AG09319 (cell line): ENCODE measurements at places on chromosomes 3 and 15.

DNA sequence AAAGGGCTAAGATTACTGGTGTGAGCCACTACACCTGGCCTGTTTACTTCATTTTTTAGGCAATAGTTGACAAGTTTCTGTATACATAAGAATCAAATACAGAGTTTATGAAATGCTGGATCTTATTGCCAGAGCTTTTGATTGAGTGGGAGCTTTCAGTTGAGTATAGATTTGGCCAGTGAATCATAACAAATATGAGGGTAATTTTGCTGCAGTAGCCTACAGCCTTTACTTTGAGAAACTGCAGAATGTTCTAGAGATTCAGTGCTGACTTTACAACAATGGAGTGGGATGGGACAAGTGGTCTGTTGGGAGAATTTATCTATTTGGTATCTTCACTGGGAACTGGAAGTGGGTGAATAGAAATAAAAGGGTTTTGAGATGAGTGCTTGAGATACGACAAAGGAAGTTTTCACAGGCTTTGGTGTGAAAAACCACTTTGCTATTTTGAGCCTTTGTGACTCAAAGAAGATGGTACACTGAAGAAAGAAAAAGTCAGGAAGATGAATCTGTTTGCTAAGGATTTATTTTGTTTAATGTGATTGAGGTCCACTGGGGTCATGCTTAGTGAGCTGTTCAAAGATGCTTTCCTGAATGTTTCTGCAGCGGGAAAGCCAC is 227.8 kb downstream of the UBE2E2 start:
- no peak for DNase-seq

DNA sequence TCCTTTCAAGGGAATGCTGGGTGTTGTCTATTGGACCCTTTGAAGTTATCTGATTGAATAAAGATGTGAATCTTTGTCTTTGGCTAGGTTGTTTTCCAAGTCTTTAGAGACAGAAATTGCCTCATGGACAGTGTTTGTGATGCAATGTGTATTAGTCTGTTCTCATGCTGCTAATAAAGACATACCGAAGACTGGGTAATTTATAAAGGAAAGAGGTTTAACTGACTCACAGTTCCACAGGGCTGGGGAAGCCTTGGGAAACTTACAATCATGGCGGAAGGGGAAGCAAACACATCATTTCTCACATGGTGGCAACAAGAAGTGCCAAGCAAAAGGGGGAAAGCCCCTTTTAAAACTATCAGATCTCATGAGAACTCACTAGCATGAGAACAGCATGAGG is 88.8 kb upstream of the PLXND1 start:
- peak; percentile 25 for DNase-seq

DNA sequence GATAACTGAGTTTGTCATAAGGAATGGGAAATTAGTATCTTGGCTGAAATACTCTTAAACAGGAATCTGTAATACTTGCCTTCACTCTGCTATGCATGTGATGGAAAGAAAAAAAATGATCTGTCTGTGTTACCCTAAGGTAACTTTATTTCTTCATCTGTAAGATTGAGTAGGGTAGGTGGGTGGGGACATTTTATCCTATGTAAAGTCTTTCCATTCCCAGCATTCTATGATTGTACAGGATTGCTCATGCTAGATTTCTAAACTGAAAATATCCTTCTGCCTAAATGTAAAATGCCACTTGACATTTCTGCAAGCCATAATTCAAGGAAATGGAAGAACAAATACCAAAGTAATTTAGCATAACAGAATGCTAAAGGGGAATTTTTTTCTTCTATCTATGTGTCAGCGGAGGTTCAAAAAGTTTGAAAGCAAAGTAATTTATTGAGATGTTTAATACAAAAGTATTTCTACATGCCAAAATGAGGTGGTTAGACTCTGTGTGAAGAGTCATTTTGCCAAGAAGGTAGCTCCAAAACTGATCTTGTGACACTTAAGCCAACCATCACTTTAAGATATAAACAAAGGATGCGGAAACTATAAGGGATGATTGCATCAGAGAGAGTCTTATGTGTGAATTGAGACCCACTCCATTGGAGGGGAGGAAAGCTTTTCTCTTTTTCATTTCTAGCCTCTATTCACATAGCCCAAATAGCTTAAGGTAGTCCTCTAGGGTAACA is 46.6 kb upstream of the SERPINI2 start:
- DNase-seq, result no peak

DNA sequence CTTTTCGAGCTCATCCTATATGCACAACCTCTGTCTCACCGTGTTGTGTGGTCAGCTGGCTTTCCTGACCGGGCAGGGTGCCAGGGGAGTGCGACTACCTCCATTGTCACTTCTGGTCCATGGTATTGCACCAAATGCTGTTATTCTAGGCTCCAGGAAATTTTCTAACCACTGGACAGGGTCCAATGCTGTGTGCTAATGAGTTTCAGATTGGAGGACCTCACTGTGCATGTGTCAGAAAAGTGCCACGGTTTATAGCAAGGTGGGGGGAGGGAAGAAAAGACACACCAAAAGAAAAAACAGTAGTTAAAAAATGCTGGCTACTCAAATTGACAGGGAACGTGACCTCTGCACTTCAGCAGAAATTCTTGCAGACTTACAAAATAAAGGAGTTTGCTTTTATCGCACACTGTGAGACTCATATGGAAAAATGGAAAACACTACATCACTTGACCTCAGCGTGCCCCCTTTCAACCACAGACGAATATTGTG is 480.1 kb downstream of the FOXP1 start:
- no peak for DNase-seq

- no peak for DNase-seq
Observed at GRCh38 chr3:73491287-73491662, 133.5 kb downstream of the PDZRN3 start.

DNA sequence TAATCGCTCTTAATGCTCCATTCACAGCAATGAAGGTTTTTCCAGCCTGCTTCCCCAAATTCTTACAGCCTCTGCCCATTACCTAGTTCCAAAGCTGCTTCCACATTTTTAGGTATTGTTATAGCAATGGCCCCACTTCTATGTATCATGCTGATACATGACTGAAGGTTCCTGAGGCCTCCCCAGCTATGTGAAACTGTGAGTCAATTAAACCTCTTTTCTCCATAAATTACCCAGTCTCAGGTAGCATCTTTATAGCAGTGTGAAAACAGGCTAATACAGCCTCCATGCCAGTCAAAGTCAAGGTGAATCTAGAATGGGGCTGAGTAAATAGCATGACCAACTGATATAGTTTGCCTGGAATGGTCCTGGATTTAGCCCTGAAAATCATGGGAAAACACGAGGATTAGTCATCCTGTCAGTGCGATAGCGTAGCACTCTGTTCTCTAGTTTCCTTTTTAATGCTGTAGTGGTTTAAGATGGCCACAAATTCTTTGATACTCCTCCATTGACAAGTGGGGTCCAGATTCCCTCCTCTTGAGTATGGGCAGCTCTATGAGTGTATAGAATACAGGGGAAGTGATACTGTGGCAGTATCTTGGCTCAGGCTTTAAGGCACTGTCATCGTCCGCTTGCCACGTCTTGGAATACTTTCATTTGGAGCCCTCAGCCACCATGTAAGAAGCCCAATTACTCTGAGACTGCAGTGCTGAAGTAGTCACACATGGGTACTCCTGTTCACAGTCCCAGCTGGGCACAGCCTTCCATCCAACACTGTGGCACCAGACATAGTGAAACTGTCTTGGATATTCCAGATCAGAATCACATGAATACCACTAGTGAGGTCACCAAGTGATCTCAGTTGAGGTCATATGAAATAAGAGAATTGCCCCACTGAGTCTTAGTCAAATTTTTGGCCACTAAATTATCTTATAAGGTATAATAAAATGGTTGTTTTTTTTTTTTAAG is 94.0 kb upstream of the PLCL2 start:
- DNase-seq, result no peak

DNA sequence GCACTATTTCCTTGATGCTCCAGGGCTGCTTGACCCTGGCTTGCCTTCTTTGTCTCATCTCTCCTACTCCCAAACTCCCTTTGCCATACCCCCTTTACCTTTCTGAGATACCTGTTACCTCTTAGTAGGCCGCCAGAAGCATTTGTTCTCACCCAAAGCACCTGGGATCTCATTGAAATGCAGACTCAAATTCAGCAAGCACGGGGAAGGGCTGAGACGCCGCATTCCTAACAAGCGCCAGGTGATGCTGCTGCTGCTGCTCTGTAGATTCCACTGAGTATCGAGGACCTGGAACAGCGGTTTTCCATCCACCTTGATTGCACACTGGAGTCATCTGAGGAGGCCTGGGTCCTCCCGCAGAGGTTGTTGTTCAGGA is 91.8 kb downstream of the TMEM266 start:
- no peak for DNase-seq

- no peak for DNase-seq
Observed at GRCh38 chr3:138939561-138940241, 7.2 kb downstream of the FOXL2 start.

GRCh38 chr15:69838338-69838737 is 259.4 kb downstream of the TLE3 start:
- DNase-seq, result no peak

GRCh38 chr3:113678773-113679172 is 17.7 kb downstream of the USF3 start:
- DNase-seq, result no peak

DNA sequence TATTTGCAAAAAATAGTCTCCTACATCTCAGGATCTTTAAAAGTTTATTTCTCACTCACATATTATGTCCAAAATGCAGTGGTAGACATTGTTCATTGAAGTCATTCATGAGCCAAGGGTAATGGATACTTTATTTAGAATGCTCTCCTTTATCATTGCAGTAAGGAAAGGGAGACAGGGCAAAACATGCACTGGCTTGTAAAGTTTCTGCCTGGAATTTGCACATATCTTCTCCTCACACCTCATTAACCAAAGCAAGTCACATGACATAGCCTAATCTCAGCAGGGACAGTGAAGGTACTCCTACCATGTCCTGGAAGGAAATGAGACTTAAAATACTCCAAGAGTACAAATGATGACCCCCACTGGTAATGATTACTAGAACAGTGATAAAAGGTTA is 333.7 kb upstream of the EPHA3 start:
- DNase-seq, result no peak

DNA sequence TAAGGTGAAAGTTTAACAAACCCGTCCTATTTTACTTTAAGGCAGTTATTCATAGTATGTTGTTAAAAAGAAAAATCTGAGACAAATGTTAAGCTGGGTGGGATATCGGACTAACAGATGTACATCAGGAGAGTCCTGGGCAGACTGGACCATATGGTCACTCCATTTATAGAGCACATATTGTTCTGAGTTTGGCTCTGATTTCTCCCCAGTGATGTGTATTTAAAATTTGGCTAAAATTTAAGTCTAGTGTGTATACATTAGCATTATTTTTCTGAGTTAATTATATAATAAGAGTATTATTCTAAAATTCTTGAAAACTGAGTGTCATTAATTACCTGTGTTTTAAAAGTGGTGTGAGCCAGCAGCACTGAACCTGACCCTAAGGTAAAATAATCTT is 6.1 kb downstream of the GMPS start:
- no peak for DNase-seq

GRCh38 chr15:101694261-101694660 is 30.0 kb downstream of the TARS3 start:
- DNase-seq, result no peak

- DNase-seq, result no peak
Observed at GRCh38 chr3:126851934-126852333, 131.0 kb upstream of the PLXNA1 start.

- DNase-seq, result no peak
Observed at GRCh38 chr3:23928524-23928923, 11.6 kb downstream of the RPL15 start.

DNA sequence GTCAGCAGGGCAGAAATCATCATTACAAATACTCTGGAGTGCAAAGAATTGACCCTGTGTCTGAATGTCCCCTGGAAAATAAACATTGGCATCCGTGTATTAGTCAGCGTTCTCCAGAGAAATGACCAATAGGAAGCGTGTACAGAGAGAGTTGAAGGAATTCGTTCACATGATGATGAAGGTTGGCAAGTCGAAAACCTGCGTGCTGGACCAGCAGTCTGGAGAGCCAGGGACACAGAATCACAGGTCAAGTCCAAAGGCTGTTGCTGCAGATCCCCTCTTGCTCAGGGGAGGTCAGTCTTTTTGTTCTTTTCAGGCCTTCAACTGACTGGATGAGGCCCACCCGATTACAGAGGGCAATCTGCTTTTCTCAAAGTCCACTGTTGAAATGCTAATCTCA is 16.6 kb downstream of the GP9 start:
- no peak for DNase-seq

- DNase-seq, result no peak
Observed at GRCh38 chr3:187740421-187741399, 4.6 kb downstream of the BCL6 start.

DNA sequence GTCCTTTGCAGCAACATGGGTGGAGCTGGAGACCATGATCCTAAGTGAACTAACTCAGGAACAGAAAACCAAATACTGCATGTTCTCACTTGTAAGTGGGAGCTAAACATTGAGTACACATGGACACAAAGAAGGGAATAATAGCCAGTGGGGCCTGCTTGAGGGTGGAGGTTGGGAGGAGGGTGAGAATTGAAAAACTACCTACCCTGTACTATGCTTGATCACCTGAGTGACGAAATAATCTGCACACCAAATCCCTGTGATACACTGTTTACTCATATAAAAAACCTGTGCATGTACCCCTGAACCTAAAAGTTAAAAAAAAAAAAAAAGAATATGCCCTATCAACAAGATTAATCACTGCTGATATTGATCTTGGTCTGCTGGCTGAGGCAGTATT is 58.7 kb upstream of the ADAMTSL3 start:
- no peak for DNase-seq

GRCh38 chr3:105853801-105854432 is 14.9 kb downstream of the CBLB start:
- DNase-seq, result no peak

GRCh38 chr3:42827654-42828053 is 18.4 kb downstream of the ACKR2 start:
- no peak for DNase-seq

DNA sequence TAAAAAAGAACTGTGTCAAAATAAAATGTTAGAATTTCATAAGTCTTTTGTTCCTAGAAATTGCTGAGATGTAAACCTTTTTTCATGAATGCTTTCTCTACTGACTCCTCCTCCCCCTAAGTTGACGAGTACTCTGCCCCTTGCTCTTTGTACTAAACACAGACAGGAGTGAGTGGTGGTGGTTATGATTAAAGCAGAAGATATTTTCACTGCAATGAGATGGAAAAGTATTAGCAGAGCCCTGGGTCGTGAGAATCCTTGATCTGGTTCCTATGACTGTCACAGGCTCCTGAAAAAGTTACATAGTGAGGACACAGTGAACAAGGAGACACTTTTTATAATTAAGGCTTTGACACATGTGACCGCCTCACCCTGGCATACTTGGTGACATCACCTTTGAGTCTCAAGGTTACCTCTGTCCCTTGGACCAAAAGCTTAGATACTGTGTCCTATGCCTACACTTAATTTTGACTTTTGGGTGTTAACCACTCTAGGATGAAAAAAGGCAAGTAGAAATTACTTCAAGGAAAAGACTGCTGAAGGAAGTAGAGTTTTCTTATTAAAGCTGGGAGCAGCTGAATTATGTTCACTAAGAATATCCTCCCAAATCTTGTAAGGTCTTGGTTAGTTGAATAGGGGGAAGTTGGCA is 130.4 kb upstream of the LYSMD4 start:
- DNase-seq, result no peak
